ENCODE measurements at places on chromosomes 3 and 15.
A peak's percentile ranks its signal among the peaks of the same experiment; 100 is the strongest.

- no peak for DNase-seq
Measured at GRCh38 chr3:64584179-64584578, 103.6 kb downstream of the ADAMTS9 start.

- DNase-seq, result no peak
Measured at GRCh38 chr3:159792070-159792469, 196.6 kb upstream of the IL12A start.

GRCh38 chr15:60912984-60913697 is 316.0 kb downstream of the RORA start:
- DNase-seq, result no peak

- no peak for DNase-seq
Measured at GRCh38 chr3:43883729-43884396, 193.1 kb downstream of the ABHD5 start.

DNA sequence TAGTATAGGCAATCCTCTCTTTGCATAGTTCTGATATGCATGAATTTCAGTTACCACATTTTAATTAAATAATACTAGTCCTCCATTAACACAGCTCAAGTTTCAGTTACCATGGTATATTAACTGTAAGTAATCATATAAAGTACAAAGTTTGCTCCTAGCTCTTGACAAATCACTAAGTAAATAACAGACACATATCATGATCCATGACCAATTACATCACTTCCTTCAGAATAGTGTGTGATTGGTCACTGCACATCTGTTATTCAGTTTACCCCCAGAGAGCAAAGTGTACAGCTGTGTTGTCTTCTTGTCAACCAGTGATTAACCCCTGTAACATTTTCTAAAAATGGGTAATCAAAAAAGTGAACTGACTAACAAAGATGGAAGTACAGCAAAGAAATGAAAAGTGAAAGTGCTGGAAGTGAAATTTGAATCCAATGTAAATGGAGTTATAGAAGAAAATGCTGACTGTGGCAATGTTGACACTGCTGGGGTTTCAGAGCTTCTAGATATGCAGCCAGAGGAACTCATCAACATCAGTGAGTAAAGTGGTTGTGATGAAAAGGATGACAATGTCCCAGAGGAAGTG is 30.2 kb upstream of the LEKR1 start:
- no peak for DNase-seq

DNA sequence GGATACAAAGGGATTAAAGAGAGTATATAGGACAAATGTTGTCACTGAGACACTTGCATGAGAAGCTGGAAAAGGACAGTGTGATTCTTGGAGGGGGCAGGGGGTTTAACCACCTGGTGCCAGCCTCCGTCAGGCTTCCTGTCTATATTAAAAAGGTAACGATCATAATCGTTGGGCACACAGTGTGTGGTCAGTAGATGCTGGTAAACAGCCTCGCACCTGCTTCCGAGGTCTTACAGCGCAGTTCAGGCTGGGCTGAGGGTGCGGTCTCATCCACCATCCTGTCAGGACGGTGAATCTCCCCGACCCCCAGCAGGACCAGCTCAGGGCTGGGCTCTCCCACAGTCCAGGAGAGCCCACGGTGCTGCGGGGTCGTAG is 47.7 kb upstream of the SMAD6 start:
- no peak for DNase-seq

GRCh38 chr15:60328852-60329443 is 68.8 kb downstream of the ANXA2 start:
- DNase-seq, result peak; percentile 63

DNA sequence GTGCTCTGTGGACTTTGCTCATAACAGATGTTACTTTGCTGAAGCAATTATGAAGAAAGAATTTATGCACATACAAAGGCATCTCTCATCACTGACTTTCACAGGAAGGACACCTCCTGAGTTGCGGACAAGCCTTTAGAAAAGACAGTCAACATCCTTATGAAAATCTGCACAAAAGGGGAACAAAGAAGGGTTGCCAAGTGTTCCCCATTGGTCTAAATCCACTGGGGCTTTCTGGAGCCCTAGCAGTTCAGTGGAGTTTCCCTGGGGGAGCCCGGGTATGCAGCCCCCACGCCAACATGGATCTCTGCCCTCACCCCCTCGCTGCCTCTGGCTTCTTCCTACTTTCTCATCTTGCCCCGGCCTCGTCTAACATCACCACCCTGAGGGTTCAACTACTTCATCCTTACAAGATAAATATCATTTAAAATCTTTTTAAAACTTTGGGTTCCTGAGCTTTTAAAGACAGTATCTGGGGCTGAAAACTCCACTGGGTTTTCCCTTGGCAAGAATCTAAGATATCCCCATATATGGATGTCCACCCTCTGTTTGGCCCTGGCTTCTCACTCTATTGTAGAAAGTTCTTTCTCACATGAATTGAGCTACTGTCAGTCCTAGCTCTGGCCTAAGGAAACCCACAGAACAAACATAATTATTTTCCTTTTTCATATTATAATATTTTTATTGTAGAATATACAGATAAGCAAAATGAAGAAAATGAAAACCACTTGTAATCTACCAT is 207.9 kb upstream of the RGMA start:
- no peak for DNase-seq

GRCh38 chr3:177811835-177812234 is 614.6 kb upstream of the TBL1XR1 start:
- no peak for DNase-seq

DNA sequence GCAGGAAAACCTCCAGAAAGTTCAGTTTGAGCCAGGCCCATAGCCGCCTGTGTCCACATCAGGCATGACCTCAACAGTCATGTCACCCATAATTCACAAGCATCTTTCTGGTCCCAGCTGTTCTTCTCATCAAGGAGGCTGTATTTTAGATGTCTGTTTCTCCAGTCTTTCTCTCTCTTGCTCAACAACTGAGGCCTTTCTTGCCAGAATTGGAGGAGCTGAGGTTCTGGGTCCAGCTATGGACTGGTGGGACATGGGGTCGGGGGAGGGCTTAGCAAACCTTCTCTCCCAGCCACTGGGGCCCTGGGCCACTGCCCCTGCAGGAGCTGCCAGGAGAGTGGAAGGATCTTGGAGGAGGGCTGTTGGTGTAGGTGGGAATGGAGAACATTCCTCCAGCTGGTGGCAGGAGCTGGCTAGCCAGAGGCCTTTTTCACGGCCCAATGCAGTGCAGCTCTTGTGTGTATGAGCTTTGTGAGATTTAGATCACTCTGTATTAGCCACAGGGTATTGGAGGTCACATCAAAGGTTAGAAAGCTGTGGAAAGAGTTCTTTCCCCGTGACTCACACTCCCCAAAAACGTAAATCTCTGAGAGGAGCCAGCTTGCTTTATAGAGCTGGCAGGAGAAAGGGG is 23.5 kb downstream of the MAGEF1 start:
- DNase-seq, result peak; percentile 83

GRCh38 chr3:54817628-54818027 is 110.2 kb downstream of the LRTM1 start:
- peak; percentile 9 for DNase-seq

DNA sequence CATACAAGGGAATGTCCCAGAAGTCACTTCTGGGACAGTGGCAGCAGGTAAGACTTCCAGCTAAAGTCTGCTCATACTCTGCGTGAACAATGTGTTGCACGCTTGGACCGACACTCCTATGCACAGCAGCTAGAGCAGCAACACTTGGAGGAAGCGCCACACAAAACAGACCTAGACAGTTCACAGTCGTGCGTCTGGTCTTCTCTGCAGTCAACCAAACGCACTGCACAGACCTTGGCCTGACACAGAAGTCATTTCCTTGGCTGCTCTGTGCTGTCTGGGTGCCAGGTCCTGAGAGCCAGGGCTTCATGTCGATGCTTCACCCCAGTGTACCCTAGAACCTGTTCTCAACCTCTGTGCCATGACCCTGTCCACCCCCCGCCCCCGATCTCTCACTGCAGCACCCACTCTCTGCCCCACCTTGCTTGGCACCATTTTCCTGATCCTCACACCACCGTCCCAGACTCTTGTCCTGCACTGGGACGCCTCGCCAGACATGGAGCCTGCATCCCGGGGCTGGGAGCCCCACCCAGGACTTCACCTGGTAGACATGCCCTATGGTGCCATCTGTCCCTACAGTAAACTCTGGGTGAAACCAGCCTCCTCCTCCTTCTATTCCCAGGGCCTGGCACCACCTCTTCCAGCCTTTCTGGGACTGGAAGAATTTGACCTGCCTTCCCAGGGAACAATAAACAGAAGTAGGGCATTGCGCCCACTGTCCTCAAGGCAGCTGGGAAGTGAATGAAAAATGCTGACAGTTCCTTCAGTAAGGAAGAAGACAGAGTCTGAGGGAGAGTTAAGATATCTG is 3.1 kb downstream of the ATP10A start:
- DNase-seq, result peak; percentile 54

DNA sequence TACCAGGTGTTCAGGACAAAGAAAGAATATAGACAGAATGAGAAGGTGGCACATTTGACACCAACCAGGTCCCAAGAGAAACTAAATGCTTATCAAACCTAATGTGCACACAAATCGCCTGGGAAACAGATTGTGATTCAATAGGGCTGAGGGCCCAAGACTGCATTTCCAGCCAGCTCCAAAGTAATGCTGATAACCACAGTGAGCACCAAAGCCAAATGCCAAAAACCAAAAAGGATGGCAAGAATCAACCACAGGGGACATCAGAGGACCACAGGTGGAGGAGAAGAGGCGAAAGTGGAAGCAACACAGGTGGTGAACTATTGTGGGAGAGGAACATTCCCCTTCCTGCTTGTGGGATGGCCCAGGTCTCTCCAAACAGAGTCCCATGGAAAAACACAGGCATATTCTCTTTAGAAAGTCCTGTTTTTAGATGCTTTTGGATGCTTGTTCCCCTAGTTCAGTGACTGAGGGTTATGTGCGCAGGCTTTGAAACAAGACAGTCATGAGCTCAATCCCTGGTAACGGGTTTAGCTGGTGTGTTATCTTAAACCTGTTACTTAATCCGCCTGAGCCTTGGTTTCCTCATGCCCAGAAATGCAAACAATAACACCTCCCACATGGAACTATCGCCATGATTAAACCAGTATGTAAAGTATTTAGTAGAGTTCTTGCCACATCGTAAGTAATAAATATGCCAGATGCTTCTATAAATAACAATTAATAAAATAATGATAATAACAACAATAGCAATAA is 241.7 kb downstream of the ATP8B4 start:
- peak; percentile 76 for DNase-seq

- no peak for DNase-seq
Measured at GRCh38 chr3:118077332-118077731, 957.3 kb downstream of the IGSF11 start.

DNA sequence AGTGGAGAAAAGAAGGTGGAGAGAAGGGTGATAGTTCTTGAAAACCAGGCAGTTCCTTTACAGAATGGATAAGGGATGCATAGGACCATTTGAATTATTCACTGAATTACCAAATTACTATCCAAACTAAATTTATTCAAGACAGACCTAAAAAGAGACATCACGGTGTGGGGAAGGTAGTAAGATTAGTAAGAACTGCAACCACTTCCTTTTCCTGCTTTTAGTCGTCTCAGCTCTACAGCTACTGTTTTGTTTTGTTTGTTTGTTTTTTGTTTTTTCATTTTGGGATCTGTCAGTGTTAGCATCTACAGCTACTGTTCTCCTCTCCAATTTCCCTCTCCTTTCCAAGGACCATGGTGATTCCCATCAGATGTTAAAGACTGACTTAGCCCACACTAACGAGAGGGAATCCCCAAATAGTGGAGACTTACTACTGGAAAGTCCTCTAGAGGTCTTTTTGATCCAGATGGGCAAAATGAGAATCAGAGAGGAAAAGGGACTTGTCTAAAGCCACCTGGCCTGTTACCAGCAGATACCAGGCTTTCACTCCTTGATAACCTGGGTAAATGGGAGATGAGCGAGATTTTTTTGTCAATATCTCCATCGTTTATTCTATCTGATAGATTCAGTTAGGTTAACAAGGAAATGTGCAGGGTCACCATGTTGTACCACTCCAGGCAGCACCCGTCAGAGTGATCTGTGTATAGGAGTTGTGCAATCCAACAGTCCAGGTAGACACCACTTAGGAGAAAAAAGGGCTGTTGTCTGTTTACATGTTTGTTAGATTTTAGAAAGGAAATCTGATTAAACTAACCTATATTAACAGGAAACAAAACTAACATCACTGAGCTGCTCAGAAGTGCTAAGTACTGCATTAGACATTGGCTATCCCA is 6.0 kb downstream of the HCLS1 start:
- no peak for DNase-seq

DNA sequence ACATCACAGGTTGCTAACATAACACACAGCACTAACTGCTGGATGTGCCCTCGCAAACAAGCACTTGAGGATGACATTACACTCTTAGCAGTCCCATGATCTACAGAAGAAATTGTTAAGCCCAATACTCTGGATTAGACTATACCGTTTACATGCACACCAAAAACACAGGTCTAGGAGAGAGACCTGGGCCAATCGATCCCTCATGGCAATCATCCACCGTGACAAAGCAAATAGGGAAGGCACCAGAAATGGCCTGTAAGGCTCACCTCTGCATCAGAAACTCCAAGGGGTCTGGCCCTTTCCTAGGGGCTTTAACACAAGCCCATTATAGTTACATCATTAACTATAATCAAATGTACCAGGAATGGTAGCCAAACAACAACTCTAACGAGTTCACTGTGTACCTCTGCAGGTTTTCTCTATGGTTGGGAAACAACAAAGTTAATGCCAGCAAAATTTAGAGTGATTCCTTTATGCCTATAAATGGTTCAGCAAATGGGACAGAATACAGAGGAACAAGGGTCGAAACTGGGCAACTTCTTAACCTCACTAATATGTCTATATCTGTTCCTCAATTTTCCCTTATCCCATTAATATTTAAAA is 18.5 kb downstream of the TRANK1 start:
- DNase-seq, result no peak

GRCh38 chr3:45412763-45413162 is 24.4 kb downstream of the LARS2 start:
- DNase-seq, result no peak

DNA sequence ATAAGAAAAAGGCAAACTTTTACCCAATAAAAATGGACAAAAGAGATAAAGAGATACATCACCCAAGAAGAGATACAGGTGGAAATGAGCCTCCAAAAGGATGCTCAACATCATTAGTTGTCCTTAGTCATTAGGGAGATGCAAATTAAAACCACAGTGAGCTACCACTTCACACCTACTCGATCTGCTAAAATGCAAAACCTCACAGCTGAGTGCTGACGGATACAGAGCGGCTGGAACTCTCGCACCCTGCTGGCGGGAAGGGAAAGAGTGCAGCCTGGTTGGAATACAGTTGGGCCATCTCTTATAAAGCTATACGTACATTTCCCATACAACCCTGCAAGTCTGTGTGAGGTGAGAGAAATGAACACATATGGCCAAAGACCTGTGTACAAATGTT is 78.5 kb upstream of the PRR20G start:
- no peak for DNase-seq

- peak; percentile 66 for DNase-seq
Measured at GRCh38 chr15:68818769-68819494, 1.8 kb downstream of the ANP32A start.

DNA sequence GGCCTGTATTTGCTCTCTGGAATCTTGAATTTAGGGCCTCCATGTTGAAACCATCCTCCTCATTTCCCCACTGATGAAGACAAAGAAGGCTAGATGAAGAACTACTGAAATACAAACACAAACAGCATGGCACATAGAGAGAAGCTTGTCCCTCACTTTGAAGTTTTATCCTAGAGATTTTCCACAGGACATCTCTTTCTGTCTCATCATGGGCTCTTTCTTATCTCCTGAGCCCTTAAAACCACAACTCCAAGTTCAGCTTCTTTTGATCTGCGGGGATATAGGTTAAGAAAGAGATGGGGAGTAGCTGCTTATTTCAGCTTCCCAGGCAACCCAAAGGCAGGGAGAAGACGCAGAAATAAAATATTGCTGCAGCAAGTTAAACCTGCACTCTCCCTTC is 213.1 kb upstream of the LRIG1 start:
- no peak for DNase-seq
